Naive thymus-derived CD4-positive, alpha-beta T cell (primary cell): ENCODE measurements at places on chromosomes 16 and 17.

- no peak for DNase-seq
Measured at GRCh38 chr17:7515911-7516610, 31.9 kb downstream of the POLR2A start.

DNA sequence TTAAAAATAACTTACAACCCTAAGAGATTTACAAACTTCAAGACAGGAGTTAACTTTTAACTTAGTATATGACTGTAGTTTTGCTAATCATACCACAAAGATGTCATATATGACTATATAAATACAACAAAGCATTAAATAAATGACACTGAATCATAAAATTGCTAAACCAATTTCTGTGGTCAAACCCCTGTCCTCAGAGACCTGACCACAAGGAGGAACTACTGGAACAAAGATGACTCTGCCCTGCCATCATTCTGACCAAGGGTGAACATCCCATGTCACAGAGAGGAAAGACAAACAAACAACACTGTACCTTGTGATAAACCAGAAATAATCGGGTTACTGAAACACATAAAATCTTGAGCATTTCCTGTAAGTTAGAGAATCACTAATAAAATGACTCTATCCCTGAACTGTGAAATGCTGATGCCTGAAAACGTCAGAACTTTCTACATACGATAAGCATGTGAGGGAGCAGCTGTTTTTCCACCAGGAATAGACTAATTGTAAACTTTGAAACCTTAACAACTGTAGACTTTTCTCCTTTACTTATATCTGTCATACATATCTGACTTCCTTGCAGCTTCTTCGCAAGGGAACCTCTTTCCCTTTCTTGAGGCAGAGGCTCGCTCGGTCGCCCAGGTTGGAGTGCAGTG is 47.9 kb downstream of the WDR59 start:
- no peak for DNase-seq

DNA sequence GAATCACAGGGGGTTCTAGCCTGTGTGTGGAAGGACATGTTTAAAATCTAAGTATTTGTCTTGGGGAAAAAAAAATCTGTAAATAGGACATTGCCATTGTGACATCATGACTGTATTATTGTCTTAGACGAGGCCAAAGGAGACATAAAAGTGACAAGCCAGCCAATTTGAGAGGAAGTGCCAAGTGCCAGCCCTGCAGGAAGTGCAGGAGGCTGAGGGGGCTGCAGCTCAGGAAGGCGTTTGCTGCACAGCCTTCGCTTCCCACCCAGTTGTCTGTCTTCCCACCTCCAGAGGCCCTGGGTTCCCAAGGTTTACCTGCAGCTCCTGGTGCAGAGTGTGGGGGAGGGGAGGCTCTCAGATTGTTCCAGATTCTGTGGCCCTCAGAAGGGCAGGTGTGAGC is 1.3 kb downstream of the ADCY7 start:
- no peak for DNase-seq

DNA sequence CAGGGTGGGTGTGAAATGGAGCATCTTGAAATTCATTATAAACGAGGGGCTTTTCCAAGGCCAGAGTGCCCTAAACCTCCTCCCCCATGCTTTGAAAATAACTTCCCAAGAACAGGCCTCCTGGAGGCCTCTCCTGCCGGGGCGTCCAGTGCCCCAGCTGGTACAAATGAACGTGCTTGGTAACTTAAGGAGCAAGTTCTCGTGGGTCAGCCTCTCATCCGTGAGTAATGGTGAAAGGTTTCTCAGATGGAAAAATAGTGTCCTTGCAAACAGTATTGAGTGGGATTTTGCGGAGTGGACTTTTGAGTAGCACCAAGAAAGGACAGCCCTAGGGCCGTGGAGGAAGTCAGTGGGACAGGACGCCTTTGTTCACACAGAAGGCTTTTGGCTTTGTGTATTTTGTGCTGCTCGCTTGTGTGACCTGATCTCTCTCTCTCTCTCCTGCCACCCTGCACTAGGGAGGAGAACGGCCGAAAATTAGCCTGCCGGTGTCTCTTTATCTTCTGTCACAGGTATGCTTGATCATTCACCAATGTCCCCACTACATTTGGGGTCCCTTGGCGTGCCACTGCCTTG is 34.6 kb downstream of the CLEC16A start:
- no peak for DNase-seq

GRCh38 chr16:24853169-24853824 is 7.5 kb downstream of the SLC5A11 start:
- no peak for DNase-seq
